NCI-H1694 (cell line): ENCODE measurements at places on chromosomes 11 and 22.

DNA sequence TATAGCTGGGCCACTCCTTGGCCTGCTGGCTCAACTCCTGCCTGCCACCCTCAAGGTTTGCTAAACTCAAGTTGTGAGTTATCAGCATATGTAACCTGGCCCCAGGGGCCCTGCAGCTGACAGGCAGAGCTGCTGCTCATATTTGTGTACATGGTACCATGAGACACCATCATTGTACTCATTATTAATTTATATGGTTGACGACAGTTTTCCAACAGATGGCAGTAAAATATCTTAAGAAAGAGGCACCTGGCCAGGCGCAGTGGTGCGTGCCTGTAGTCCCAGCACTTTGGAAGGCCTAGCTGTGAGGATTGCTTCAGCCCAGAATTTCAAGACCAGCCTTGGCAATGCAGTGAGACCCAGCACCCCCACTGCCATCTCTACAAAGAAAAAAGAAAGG lies 11.4 kb upstream of the DENND5A start:
- DNase-seq = no peak

- DNase-seq = no peak
Observed at GRCh38 chr11:1118755-1119603, 38.8 kb upstream of the MUC5AC start.

DNA sequence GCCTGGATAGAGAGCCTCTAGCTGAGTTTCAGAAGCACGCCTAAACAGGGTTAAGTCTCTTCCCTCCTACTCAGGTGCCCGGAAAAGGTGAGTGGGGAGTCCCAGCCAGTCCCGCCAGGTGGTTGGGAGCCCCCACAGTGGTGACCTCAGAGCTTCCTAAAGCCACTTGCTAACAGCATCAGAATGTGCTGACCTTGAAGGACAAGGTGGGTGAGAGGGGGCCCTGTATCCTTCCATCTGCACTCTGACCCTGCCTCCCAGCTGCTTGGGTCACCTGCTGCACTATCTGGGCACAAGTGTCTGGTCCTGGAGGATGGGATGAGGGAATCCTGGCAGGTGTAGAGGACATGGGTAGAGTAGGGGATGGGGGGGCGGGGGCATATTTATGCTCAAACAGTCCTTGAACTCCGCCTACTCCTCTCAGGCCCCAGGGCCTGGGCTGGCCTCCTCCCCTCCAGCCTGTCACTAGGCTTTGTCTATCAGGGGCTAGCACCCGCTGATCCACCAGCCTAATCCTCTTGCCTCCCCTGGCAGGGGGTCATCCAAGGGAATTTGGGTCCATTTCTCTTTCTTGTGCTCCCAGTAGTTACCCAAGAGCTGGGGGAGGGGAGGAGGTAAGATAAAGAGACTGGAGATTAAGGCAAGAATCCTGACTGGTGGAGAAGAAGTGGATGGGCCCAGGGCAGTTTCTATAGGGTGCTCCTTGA lies 3.4 kb downstream of the USP2 start:
- DNase-seq = no peak

DNA sequence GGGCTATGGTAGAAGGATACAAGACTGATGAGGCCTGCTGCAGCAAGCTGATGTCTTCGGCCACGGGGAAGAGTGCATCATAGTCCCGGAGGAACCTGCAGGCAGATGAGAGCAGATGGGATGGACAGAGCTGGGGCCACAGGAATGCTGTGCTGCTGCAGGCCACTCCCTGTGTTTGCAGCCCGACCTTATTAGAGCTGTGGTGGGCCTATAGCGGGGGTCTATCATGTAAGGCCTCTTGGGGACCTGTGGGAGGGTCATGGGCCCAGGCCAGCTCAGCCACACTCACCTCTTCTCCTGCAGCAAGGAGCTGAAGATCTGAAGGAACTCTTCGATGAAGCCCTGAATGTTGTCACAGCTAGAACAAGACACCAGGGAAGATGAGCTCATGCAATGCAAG lies 31.9 kb downstream of the ASCC2 start:
- no peak for DNase-seq

DNA sequence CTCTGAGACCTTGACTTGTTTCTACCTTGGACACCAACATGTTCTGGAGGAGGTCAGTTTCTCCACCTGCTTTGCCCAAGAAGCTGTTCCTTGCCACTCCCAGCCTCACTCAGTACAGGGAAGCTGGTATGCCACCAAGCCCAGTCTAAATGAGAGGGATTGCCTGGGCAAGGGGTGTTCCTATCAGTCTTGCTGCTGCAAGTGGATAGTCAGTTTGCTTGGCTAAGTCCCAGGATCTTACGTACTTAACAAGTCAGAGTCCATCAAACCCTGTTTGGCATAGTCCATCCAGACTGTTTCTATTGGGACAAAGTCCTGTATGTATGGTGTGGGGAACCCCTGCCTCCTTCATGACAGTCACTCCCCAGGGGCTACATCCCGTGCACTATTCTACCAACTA lies 66.6 kb downstream of the RPL27A start:
- no peak for DNase-seq

- no peak for DNase-seq
Observed at GRCh38 chr11:120899720-120900119, 124.2 kb upstream of the TBCEL start.

DNA sequence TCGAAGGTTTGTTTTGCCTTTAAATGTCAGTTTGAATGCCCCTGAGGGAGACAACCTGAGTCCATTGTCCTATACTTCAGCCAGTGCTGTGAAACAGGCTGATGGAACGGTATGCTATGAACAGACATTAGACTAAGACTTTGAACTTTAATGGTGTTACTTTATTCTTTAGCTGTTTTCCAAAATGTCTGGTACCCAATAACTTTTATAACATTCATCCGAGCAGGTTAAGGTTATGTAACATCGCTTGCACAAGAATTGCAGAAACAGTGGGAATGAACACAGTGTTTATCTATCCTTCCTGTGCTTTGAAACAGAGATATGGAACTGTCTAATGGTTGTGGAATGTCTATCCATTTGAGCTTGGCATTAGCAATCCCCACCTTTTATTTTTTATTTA lies 12.5 kb upstream of the PTS start:
- no peak for DNase-seq

GRCh38 chr22:44247923-44248892 lies 64.5 kb downstream of the SHISAL1 start:
- DNase-seq = no peak

DNA sequence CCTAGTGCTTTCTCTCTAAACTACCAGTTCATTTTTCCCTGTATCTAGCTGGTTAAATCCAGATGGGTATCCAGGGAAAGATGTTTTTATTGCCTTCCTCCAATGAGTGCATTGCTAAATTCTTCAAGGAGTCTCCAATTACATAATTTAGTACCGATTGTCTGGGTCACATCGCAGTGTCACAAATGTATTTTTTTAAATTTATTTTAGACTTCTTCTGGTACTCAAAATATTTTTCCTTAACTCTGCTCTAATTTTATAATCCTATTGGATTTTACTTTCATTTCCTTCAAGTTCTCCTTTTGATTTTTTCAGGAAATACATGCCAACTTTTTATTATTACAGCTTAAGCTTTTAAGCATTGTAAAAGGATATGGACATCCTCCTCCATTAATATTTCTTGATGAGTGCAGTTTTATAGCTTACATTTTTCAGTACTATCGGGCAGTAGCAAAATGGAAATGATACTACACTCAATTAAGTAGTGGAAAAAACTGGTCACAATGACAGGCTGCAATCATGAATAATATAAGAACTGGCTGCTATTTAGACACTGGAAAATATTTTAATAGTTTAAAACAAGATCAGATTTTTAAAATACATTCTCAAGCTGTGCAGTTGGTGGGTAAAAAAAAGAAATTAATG lies 20.3 kb downstream of the BBOX1 start:
- no peak for DNase-seq

DNA sequence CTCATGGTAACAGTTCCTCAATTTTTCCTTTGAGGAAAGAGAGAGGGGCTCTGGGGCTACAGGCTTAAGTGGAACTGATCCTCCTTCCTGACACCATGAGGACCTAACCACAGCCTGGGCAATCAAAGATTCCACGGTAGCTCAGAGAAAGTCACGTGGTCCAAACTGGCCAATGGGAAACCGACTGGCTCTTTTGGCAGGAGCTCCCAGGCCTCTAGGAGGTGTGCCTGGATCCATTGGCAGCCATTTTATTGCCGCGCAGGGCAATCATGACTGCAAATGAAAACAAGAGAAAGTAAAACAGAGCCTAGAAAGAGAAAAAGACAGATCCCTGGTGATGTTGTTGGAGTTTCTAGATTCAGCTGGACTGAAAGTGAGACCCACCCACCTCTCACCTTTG lies 27.3 kb upstream of the ASPHD2 start:
- no peak for DNase-seq

DNA sequence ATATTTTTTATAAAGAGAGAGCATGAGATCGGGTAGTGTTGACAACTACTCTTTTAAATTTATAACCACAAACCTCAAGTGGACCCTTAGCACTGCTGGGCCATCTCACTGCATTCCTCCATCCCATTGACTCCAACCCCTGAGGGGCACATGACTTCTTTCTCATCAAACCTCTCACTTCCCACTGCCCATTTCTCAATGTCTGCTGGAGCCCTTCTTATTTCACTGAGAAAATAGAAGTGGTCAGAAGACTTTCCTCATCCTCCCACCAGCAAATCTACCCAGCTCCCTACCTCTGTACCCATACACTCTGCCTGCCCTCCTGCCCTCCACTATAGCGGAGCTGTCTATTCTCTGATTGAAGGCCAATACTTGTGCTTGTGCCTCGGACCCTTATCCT lies 370.6 kb upstream of the MPPED2 start:
- no peak for DNase-seq

DNA sequence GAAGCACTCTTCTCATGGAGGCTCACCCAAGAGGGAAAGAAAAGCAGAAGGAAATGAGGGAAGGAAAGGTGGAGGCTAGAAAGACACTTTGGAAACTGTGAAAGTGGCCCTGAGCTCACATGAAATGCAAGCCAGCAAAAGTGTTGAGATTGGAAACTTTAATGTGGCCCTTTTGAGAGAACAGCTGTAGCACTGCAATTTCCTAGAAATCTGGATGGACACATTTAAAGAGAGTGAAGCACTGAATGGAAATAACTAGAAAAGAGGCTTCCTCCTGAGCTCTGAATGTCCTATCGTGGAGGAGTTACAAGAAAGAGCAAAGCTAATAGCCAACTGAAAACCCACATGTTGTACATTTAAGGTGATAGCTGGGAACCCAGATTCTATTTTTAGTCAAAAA lies 56.0 kb downstream of the LIF start:
- no peak for DNase-seq

DNA sequence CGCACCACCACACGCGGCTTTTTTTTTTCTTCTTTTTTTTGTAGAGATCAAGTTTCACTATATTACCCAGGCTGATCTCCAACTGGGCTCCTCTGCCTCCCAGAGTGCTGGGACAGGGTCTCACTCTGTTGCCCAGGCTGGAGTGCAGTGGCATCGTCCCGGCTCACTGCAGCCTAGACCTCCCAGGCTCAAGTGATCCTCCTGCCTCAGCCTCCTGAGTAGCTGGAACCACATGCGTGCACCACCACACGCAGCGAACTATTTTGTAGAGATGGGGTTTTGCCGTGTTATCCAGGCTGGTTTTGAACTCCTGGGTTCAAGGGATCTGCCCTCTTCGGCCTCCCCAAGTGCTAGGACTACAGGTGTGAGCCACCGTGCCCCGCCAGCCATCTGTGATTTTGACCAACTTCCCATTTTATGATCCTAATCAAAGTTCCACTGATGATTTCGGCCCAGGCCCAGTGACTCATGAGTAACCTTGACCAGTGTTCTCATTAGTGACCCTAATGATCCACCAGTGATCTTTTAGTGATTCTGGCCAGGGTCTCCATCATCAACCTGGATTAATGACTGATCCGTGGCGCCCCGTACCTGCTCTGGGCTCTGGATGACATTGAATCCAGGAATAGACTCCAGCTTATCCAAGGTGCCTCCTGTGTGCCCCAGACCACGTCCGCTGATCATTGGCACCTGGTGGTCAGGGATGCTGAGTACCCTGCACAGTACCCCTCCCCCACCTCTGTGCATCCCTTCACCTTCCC lies 1.7 kb downstream of the TYMP start:
- DNase-seq = no peak

DNA sequence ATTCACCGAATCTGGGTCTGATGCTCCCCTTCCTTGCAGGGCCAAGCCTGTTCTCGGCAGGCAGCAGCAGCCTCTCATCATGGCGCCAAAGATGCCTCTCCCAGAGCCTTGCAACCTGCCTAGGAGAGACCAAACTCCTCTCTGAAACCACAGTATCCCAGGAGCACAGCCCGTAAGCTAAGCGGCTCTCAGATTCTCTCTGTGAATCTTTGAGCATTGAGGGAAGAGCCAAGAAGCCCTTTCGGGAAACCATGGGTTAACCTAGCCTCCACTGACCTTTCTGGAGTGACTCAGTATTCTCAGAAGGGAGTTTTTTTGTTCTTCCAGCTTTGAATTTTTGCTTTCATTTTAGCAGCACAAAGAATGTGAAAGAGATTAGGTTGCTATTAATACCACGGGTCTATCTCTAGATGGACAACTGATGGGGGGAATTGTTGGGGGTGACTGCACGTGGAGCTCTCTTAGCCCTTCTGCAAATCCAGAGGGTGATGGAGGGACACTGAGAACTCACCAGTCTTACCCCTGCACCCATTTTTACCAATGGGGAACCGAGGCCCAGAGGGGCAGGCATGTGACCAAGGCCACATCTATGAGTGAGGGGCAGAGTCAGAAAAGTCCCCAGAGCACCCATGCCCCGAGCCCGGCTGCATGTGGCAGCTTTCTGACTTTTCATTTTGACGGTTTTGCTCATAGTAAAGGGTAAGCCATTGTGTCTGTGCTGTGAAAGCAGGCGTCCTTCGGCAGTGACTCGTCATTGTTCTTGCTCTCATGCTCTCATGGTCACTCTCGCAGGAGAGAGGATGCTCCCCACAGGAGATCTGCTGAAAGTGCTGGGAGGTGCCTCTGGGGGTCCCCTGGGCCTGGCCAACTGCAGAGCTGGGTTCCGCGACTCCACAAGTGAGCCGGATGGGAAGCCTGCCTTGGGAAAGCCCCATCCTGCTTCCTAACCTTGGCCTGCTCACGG lies 36.0 kb downstream of the IRAG1 start:
- no peak for DNase-seq

- DNase-seq = peak; percentile 38
Observed at GRCh38 chr22:39498368-39498767, 3.7 kb upstream of the MIEF1 start.

DNA sequence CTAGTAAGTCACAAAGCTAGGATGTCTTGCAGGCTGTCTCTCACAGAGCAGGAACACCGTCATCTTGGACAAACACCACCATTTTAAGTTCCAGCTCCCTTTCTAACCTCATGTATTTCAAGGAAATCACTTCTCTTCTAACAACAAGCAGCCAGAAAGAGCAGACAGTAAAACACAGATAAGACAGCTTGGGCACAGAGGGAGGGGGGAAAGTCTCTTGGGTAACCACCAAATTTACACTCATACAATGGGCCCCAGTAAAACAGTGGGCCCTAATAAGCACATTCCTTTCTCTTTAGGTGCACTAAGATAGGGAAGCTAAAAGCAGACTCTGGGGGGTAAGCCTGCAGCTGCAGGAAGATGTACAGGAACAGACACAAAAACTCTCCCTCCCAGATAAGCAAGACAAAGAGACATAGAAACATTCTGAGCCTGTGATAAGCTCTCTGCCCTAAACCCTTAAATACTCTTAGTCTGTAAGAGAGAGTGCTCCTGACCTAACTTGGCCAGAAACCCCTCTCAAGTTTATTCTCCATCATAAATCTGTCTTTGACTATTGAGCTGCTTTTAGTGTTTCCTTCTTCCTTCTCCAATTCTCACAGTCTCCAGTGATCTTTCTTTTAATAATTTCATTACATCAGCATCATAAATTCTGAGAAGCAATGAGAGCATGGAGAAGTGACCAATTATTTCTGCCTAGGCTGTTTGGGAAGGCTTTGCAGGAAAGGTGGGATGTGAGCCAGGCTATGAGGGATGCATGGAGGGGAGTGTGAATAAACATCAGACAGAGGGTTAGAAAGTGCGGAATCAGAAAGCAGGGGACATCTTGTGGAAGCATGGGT lies 7.4 kb downstream of the OR10D3 start:
- no peak for DNase-seq
